ENCODE measurements at places on chromosomes 3 and 15.

DNA sequence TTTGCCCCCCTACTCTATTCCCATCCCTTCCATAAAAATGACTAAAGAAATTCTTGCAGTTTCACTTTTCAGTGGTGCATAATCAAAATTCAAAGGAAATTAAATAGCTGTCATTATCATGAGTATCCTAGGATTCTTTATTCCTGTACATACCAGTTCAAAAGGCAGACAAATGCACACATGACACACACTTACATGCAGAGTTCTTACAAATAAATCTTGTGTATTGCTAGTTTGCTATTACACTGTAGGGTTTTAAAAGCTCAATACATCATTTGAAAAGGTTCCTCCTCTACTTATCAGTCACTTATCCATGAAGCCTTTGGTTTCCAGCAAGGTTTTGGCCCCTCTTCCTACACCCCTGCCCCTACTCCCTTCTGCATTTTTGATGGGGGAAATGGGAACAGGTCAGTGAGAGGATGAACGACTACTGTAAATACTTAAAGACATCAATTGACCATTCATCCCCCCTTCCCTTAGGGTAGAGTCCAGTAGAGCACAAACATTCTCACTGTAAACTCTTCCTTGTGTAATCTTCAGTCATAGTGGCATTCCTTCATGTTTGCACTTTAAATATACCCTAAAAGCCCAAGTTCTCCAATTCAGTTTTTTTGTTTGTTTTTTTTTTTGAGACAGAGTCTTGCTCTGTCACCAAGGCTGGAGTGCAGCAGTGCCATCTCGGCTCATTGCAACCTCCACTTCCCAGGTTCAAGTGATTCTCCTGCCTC lies 92.6 kb downstream of the SUCLG2 start:
- no peak for DNase-seq
- no peak overlapping the region for H3K4me3 ChIP-seq
- H3K27me3 ChIP-seq: no peaks in the 10 kb centered on the region
- no peaks in the 10 kb centered on the region for H3K4me1 ChIP-seq
- no peaks in the 10 kb centered on the region for H3K36me3 ChIP-seq

GRCh38 chr3:94972066-94972465 lies 909.2 kb downstream of the NSUN3 start:
- no peak overlapping the region for H3K27ac ChIP-seq
- H3K4me1 ChIP-seq: no peaks in the 10 kb centered on the region

- H3K4me1 ChIP-seq: no peaks in the 10 kb centered on the region
- no peak for DNase-seq
- no peaks in the 10 kb centered on the region for H3K36me3 ChIP-seq
These were observed 12.2 kb downstream of the ALG1L2 start for GRCh38 chr3:130093741-130094391.

GRCh38 chr3:13041113-13041776 lies 32.0 kb downstream of the IQSEC1 start:
- peaks cover 83% of the 10 kb centered on the region for H3K4me1 ChIP-seq
- H3K27me3 ChIP-seq: peaks cover 6% of the 10 kb centered on the region
- H3K36me3 ChIP-seq: no peaks in the 10 kb centered on the region
- peak; percentile 86 for DNase-seq
- H3K4me3 ChIP-seq: peak overlapping the region; percentile 21

DNA sequence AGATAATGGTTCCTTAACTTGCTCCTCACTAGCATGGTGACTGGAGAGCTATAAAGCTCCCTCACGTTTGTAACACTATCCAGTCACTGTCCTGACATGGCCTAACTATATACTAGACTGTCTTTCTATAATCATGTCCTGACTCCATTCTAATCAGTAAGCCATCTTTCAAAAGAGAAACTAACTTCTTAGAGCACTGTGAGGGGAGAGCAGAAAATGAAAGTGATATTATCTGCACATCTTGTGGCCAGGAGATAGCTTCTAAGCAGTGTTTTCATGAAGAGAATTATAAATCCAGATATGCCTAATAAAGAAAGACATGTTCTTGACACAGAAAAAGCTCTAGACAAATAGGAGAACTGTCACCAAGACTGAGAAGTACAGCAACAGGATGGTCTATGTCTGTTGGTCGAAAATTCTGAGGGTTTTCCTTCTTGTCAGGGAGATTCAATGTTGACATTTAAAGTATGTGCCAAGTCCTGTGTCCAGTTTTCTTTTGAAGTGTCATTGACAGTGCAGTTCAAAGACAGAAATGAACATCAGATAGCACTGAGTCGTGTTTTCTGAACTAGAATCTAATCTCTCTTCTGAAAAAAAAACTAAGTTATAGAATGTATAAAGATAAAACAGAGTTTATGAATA lies 230.6 kb upstream of the PEX5L start:
- H3K36me3 ChIP-seq: no peaks in the 10 kb centered on the region
- H3K4me1 ChIP-seq: no peaks in the 10 kb centered on the region
- H3K27ac ChIP-seq: no peak overlapping the region
- no peak for DNase-seq

DNA sequence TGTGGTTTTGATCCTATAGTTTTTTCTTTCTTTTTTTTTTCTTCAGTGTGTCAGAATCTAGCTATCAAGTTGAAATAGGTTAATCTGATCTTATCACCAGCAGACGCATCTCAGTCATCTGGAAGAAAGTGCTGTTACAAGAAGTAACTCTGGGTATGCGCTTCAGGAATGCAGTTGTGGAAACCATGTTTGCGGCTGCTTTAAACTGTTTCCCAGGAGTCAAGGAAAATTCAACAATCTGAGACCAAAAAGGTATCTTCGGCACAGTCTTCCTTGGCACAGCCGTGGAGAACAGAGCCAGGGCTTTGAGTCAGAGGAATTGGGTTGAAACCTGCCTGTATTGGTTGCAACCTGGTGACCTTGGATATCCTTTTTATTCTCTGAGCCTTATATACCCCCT lies 59.9 kb downstream of the CD47 start:
- DNase-seq: no peak
- H3K27ac ChIP-seq: no peak overlapping the region
- H3K27me3 ChIP-seq: no peaks in the 10 kb centered on the region
- no peaks in the 10 kb centered on the region for H3K4me1 ChIP-seq

- no peaks in the 10 kb centered on the region for H3K4me1 ChIP-seq
- H3K27me3 ChIP-seq: peaks cover 23% of the 10 kb centered on the region
- no peak overlapping the region for H3K4me3 ChIP-seq
- no peak overlapping the region for H3K27ac ChIP-seq
- no peaks in the 10 kb centered on the region for H3K36me3 ChIP-seq
These were observed 91.5 kb upstream of the TNFAIP8L3 start for GRCh38 chr15:51186181-51186705.

Data from SK-N-SH (cell line).